ENCODE measurements at places on chromosomes 5 and 9.
A peak's percentile ranks its signal among the peaks of the same experiment; 100 is the strongest.

GRCh38 chr5:176389135-176390123 lies 878 bp downstream of the HIGD2A start:
- DNase-seq: no peak

DNA sequence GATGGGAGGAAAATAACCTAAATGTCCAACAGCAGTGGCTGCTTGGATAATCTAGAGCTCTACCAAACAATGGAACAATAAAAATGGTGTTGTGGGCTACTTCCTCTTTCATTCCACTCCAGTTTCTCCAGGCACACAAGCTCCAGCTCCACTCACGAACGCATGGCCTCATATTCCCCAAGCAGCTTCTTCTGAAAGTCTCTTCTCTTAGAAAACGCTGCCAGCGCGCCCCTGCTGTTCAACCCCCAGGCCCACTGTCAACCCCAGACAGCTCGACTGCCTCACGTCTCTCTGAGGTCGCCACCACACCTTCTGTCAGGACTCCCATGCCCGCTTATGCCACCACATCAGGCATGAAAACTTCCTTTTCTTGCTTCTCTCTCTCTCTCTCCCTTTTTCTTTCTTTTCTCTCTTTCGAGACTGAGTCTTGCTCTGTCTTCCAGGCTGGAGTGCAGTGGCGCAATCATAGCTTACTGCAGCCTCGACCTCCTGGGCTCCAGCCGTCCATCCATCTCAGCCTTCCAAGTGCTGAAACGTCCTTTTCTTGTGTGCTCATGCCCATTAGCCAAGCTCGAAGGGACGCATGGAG lies 16.2 kb downstream of the OR2V2 start:
- no peak for DNase-seq

DNA sequence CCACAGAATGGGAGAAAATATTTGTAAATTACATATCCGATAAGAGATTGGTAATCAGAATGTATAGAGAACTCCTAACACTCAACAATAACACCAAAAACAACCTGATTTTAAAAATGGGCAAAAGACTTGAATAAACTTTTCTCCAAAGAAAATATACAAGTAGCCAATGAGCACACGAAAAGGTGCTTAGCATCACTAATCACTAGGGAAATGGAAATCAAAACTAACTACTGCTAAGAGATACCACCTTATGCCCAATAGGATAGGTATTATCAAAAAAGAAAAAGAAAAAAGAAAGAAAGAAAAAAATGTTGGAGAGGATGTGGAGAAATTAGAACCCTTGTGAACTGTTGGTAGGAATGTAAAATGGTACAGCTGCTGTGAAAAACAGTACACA lies 212.1 kb downstream of the TLR4 start:
- no peak for DNase-seq

DNA sequence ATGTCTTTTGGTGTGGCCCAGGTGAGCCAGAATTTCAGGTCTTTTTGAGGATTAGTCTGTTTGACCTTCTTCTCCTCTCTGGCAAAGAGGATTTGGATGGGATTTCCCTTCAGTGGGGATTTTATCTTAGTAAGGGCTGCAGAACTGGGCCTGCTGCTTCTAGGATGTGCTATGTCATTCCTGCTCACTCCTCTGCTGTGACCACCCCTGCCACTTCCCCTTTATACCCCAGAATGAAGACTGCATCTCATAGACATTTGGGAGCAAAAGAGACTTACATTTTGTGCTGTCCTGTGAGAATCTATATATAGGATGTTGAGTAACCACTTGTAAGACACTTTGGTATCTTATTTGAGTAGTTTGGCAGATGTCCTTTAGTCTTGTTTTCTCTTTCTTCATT lies 76.2 kb downstream of the ARHGAP26 start:
- DNase-seq: no peak

DNA sequence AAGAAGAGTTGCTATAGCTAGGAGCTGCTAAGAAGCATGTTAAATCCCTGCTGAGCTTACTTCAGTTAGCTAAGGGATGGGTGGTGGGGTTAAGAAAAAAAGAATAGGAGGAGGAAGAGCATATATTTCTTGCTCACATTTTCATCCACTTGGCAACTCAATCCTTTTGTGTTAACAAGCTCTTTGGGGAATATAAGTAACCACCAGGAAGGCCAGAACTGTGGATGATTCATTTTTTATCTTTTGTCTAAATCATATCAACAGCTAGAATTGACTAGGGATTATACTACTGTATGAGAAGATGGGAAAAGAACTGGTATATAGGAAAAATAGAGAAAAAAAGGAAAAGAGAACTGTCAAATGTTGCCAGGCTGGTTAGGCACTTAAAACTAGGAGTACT lies 555.3 kb upstream of the ARRDC3 start:
- DNase-seq: peak; percentile 61

DNA sequence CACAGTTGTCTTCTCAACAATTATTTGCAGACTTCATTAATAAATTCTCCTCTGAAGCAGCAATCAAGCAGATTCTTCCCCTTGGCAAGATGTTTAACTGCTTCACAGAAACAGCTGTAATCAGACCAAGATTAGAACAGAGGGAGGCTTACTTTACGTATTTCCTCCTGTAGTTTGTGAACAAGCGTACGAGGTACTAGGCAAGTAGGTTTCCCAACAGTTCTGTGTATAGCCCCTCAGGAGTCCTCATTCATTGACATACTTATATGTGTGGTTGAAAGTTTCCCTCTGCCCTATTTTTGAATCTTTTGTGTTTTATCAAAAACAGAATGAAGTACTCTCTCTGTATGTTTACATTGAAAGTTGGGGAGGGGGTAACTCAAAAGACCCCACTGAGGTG lies 128.0 kb downstream of the SPATA31D1 start:
- no peak for DNase-seq

DNA sequence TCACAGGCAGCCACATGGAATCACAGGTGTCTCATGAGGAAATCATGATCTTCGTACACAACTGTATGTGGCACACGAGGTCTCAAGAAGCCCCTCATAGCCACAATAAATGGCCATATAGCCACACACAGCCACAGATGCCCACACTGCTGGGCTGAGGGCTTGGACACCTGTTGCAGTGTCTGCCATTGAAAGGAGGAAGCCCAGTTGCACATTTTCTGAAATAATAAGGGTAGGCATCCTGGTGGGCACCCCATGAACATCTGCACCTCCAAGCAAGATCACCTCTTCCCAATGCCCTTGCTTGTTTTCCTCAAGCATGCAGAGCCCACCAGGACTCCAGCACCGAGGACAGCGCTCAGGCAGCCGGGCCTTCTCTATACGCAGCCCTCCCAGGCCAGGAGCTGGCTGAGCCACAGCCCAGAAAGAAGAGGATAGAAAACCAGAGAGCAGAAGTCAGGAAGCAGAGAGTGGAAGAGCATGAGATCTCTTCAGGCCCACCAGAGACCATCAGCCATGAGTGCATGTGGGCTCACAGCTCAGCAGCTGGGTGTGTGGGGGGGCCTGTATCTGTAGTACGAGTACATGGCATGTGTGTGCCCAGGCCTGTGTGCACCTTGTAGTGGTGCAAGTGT lies 1.0 kb upstream of the ACSL6 start:
- peak; percentile 59 for DNase-seq

GRCh38 chr5:149794041-149794440 lies 63.9 kb downstream of the PPARGC1B start:
- no peak for DNase-seq

DNA sequence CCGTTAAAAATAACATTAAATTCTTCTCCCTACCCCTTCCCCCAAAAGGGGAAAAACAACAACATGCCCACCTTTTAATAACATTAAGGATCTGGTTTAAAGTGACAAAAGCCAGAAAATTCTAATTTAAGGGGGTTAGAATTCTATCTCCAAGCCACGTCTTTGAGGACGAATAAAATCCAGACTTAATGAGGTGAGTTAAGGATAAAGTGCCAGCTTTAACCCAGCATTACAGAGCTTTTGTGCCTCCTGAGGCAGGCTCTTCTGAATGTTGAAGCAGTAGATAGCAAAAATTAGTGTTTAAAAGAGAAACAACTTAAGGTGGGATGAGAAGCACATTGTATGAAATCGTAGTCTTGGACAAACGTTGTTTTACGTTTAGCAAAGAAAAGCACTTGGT lies 329.0 kb upstream of the MPDZ start:
- DNase-seq: no peak

DNA sequence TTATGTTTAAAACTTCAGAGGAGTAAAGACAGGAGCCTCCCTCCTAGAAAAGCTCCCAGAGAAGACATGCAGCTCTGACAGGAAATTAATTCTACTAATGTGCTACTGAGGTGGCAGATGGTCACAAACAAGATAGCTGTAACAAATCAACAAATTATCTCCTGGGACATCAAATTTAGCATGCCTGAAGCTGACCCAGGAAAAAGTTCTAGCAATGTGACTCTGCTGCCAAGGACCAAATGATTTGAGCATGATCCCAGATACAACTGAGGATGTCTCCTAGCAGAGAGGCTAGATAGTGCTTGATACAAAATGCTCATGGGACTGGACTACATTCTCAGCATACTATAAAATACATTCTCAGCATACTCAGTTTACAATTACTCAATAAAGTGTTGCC lies 413.5 kb upstream of the SMC2 start:
- DNase-seq: no peak

DNA sequence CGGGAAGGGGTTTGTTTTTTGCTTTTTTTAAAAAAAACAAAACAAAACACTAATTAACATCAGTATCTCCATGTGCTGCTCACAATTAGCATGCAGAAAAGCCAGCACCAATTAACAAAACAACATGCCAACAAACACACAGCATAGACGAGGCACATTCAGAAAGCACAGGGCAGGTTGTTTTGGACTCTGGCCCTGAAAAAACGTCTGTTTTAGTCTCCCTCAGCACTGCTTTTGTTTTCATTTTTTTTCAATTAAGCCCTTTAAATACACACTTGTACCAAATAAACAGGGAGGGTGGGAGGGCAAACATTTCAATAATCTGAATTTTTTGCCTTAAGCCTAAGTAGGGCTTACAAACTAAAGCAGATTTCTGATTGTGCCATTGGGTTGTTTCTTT lies 309.6 kb downstream of the DTWD2 start:
- DNase-seq: no peak

GRCh38 chr5:142881076-142881783 lies 111.1 kb downstream of the ARHGAP26 start:
- peak; percentile 75 for DNase-seq

DNA sequence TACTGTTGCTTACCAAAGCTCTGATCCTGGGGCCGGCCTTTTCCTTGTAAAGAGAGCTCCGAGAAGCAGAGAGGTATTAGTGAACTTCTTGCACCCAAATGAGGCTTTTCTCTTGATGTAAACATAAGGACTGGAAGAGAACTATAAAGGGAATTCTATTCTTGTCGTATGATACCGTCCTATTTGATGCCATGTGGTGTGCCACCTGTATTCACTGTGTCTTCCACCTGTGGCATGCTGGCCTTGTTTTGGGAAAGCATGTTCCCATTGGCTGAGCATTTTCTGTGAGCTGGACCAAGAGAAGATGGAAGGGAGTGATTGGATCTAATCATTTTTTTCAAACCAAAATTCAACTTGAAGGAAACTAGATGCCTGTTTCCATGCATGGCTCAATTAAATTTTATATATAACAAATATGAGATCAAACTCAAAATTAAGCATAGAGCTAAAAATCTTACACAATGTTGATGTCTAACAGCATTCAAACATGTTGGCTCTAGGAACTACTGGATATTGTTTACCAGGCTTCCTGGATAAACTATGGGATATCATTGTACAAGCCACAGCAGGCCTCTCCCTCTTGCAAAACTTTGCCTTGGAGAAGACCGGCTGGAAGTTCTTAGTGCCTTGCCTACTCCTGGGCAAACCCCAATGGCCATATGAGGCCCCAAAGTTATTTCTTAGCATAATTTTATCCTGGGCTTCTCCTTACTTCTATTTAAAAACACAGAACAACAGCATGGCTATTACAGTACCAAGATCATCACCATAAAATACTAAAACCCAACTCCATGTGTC lies 115.3 kb downstream of the TSSK1B start:
- DNase-seq: no peak

DNA sequence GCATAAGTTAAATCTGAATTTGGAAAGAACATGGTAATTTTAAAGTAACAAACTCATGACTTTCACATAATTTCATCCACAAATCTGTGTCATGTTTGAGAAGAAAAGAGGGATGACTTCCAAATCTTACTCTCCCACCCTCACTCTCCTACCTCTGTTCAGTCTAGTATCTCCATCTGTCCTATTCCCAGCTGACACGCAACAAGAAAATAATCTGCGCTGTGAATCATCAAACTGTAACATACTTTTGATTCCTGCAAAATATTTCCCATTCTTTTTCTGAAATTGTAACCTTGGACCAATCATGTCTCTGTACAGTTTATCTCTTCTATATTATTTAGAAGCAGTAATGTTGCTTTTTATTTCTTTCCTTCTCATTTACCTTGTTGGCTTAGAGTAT lies 91.4 kb downstream of the SLC12A2 start:
- peak; percentile 46 for DNase-seq

GRCh38 chr5:38753776-38754175 lies 92.0 kb upstream of the OSMR start:
- no peak for DNase-seq

- peak; percentile 34 for DNase-seq
Measured at GRCh38 chr5:73442231-73442811, 6.3 kb downstream of the FOXD1 start.

- DNase-seq: no peak
Measured at GRCh38 chr5:78727786-78728761, 79.5 kb upstream of the LHFPL2 start.

DNA sequence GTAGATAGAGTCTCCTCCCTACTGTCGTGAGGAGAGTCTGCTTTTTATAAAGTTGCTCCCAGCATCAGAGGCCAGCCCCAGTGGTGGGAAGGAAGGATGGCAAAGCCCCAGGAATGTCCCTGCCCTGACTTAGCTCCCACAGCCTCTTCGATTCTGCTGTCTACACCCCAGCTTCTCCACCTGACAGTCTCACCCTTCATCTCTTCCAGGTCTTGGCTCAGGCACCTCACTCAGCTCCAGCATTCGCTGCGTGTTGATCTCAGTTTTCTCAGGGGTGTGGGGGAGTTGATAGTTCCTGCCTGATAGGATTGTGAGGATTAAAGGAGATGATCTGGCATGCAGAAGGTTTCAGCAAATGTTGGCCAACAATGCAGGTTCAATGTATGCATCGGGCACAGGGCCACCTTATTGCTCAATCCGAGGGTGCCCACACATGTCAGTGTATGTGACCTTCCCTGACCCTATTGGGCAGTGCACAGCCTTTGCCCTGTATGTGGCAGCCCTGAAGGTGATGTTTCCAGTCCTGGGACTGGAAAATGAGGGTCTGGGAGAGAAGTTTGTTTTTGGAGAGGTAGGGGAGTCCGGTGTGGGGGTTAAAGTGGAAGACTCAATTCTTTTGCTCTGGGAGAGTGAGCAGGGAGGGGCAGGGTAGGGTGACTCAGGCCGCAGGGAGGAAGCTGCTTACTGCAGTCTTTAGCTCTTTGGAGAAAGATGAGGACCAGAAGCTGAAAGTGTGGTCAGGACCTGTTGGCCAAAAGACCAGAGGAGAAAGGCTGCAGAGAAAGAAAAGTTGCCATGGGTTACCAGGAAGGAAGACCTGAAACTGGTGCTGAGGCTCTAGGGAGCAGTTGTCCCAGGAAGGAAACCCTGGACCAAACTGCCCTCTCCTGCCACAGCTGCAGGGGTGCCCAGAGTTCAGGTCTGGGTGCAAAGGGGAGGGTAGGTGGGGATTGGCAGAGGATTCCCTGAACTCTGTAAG lies 153.2 kb downstream of the MACROH2A1 start:
- peak; percentile 59 for DNase-seq
